ENCODE measurements at places on chromosomes 6 and 20. TPM values are rescaled to one million over a fixed set of nuclear protein-coding genes. Genes with fewer than 3 reads are reported as not detected.
A peak's percentile ranks its signal among the peaks of the same experiment; 100 is the strongest.

- no peak for DNase-seq
Observed at GRCh38 chr6:115443825-115444478, 616.7 kb downstream of the FRK start.

GRCh38 chr6:31498748-31499147 lies 803 bp downstream of the MICB start:
- DNase-seq = peak; percentile 24

MAP3K4 gene
- 40.2 TPM for total RNA-seq

- peak; percentile 62 for DNase-seq
Observed at GRCh38 chr20:62717933-62718332, 9.3 kb downstream of the NTSR1 start.

AKAP12 gene
- total RNA-seq = 27.2 TPM

STMN3 gene
- 10.7 TPM for total RNA-seq

GTSF1L gene
- total RNA-seq = not detected

GRCh38 chr6:12654514-12654913 lies 62.1 kb upstream of the PHACTR1 start:
- DNase-seq = no peak

OR5V1 gene
- total RNA-seq = not detected

GRCh38 chr6:152573762-152574161 lies 63.4 kb downstream of the SYNE1 start:
- no peak for DNase-seq

DNA sequence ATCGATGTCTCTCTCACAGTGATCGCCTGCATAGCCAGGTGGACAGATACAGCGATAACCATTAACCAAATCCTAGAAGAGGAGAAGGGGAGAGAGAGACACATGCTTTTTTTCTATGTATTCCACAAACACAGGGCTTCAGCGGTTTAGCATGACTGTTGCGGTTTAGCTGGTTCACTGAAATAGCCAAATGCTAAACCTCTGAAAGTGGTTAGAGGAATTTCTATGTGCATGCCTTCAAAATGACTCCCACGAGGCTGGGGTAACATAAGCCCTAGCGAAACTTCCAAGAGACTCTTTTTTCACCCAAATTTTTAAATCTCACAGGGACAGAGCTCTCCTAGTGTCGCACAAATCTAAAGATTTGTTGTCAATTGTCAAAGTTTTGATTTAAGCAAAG lies 25.1 kb downstream of the JAG1 start:
- no peak for DNase-seq

DNA sequence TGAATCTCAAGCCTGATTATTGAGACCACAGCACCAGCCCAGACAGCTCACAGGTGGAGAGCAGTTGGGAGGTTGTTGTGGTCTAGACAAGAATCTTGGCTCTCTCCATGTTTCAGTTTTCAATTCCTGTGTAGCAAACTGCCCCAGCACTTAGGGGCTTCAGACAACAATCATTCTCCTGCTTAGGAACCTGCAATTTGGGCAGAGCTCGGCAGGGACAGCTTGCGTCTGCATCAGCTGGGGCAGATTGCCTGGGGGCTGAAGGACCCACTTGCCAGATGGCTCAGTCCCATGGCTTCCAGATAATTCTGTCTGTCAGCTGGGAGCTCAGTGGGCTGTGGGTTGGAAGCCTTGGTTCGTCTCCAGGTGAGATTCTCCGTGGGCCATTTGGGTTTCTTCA lies 6.9 kb downstream of the TGM6 start:
- no peak for DNase-seq

- no peak for DNase-seq
Observed at GRCh38 chr6:107870381-107870780, 46.3 kb upstream of the SCML4 start.

EPPIN gene
- 3.7 TPM for total RNA-seq

- DNase-seq = no peak
Observed at GRCh38 chr6:105566503-105566902, 163.6 kb upstream of the PREP start.

NQO2 gene
- 13.6 TPM for total RNA-seq

DNA sequence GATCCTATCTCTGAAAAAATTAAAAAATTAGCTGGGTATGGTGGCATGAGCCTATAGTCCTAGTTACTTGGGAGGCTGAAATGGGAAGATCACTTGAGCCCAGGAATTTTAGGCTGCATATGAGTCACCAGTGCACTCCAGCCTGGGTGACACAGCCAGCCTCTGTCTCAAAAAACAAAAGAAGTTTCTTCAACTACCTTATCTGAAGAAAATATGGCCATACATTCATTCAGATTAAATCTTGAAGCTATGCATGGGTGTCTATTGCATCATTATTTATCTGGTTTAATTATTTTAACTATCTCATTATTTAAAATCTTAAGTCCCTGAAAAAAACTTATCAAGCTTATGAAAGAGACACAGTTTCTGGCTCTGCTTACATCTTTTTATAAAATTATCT lies 204.1 kb downstream of the SIM1 start:
- DNase-seq = no peak

ZFP57 gene
- total RNA-seq = not detected

IMPG1 gene
- not detected for total RNA-seq

IDH3B gene
- 108 TPM for total RNA-seq

DNA sequence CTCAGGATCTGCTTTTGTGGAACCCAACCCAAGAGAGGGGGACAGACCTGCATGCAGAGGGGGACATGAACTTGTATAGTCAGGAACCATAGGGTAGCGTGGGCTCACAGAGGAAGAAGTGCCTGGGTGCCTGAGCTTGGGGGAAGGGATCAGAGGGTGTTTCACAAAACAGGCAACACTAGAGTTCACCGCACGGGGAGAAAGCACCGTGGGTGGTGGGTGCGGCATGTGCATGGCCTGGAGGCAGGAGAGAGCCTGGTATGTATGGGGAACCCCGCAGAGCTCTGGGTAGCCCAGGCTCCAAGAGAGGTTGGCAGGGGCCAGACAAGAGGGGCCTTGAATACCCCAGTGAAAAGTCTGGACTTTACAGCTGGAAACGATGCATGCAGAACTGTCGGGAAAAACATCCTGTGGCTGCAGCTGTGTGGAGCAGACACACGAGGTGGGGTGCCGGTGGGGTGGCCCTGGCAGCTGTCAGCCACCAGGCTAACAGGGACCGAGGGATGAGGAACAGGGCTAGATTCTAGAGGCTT lies 6.7 kb upstream of the EMILIN3 start:
- no peak for DNase-seq

DNA sequence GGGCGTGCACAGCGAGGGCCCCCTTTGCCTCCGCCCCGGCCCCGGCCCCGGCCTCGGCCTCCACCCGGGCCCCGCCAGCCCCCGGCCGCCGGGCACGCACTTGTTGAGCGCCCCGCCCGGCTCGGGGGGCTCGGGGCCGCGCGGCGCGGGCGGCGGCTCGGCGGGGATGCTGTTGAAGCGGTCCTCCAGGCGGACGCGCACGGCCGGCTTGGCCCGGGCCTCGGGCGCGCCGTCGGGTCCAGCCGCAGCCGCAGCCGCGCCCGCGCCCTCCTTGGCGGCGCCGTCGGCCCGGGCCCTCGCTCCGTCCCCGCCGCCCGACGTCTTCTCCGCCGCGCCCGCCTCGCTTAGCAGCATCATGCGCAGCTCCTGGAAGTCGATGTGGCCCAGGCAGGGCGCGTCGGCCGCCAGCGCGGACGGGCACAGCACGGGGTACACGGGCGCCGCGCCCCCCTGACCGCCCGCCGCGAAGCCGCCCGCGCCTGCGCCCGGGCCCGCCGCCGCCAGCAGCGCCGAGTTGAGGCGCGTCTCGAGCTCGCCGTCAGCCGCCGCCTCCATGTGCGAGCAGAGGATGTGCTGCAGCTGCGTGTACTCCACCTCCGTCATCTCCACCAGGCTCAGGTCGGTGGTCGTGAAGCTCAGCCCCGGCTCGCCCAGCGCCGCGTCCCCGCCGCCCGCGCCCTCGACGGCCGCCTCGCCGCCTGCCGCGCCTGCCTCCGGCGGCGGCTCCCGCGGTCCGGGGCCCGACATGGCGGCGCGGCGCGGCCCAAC lies 514 bp downstream of the TCFL5 start:
- no peak for DNase-seq

- DNase-seq = no peak
Observed at GRCh38 chr6:9985481-9985880, 429.4 kb downstream of the TFAP2A start.

DNA sequence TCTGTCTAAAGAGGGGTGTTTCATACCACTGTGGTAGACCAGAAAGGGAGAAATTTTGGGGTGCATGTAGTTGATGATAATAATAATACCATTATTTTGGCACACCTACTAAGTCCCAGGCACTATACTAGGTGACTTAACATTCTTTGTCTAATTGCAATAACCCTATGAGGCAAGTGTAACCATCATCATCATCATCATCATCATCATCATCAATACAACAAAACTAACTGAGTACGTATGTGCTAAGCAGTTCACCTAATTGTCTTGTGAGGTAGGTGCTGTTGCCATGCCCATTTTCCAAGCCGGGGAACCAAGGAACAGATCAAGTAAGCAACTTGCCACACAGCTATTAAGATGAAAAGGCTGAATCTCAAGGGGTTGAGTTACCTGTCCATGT lies 2.6 kb upstream of the PACSIN1 start:
- DNase-seq = no peak

- DNase-seq = no peak
Observed at GRCh38 chr6:21856844-21857243, 263.3 kb downstream of the SOX4 start.

GRCh38 chr6:13617066-13617465 lies 1.9 kb downstream of the NOL7 start:
- no peak for DNase-seq

CCN6 gene
- not detected for total RNA-seq

DUSP15 gene
- 1.1 TPM for total RNA-seq

DNA sequence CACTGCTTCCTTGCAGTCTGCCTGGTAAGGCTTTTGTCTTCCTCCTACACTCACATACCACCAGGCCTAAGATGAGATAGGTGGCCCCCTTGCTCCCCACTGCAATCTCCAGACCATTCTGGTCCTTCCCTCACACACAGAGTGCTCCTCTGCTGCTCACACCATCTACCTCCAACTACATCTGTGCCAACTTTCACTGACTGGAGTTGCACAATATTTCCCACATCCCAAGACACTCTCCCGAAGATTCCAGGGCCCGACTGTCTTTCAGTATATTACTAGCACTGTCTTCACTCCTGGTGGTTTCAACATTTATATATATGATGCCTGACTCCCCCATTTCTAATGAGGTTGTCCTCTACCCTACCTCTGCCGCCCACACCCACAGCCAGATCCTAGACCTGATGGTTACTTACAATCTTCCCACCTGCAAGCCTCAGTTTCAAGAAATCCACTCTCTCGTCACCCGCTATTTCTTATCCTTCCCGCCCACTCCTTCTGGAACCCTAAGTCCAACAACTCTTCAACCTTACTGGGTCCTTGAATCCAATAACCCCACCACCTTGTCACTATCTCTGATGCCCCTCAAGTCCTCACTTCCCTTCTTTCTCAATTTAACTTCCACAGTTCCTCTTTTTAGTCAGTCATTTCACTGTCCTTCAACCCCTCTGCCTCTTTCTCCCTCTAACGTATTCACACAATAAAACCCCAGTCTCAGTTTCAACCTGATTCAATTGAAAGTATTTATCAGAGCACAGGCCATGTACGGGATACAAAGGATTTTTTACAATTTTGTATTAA lies 21.6 kb downstream of the RALGAPA2 start:
- no peak for DNase-seq

GRCh38 chr6:4162370-4162769 lies 27.0 kb upstream of the ECI2 start:
- DNase-seq = no peak

INSM1 gene
- total RNA-seq = not detected

- DNase-seq = no peak
Observed at GRCh38 chr20:56429502-56429901, 17.4 kb downstream of the CASS4 start.

DNA sequence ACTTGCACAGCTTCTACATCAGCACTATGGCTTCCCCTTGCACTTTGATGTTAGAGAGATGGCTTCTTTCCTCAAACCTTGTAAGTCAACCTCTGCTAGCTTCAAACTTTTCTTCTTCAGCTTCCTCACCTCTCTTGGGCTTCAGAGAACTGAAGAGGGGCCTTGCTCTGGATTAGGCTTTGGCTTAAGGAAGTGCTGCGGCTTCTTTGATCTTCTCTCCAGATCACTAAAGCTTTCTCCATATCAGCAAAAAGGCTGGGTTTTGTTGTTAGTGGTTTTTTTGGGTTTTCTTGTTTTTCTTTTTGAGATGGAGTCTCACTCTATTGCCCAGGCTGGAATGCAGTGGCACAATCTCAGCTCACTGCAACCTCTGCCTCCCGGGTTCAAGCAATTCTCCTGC lies 24.0 kb downstream of the CDK5RAP1 start:
- DNase-seq = no peak

DNA sequence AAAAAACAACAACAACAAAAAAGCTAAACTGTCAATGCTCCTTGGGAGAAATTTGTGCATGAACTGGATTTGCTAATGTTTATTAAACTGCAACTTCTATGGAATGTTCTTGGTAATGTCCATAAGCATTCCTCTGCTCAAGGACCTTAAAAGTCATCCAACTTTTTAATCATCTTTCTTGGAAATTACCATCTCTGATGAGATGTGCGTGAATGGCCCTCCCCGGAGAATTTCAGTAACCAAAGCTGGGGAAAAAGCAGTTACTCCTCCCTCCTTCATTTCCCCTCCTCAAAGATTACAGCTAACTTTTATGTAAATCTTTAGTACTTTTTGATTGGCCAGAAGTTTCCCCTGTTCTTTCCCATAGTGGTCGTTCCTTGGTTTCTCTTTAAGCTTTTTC lies 5.2 kb downstream of the TBCC start:
- DNase-seq = no peak

GRCh38 chr6:20879526-20879925 lies 345.3 kb downstream of the CDKAL1 start:
- no peak for DNase-seq

CPNE5 gene
- total RNA-seq = 0.91 TPM

CDH26 gene
- 4.0 TPM for total RNA-seq

Measured in upper lobe of left lung (tissue), 6 donors.